Upper lobe of right lung (tissue), 1 donor: ENCODE measurements at places on chromosomes 16 and 17.

DNA sequence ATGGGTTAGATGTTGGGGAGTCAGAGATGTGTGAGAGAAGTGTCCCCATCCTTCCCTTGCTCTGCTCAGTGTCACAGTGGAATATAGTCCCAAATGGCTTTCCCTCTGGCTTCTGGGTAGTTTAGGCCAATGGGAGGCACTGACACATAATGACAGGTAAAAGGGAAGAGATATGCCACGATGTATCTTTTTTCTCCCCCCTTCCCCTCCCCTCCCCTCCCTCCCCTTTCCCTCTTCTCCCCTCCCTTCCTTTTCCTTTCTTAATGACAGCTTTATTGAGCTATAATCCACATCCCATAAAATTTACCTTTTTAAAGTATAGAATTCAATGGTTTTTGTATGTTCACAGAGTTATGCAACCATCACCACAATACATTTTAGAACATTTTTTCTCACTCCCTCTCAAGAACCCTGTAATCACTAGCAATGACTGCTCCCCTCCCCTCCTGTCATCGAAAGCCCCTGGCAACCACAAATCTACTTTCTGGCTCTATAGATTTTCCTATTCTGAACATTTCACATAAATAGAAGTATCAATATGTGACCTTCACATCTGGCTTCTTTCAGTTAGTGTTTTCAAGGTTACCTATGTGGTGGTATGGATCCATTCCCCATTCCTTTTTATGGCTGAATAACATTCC, 617 bp upstream of the CCR7 start:
- DNase-seq: no peak

- DNase-seq: peak; percentile 81
These were observed 28.6 kb upstream of the NUDT16L1 start for GRCh38 chr16:4664538-4665418.

- no peak for DNase-seq
These were observed 7.7 kb downstream of the ASIC2 start for GRCh38 chr17:33285413-33285812.

DNA sequence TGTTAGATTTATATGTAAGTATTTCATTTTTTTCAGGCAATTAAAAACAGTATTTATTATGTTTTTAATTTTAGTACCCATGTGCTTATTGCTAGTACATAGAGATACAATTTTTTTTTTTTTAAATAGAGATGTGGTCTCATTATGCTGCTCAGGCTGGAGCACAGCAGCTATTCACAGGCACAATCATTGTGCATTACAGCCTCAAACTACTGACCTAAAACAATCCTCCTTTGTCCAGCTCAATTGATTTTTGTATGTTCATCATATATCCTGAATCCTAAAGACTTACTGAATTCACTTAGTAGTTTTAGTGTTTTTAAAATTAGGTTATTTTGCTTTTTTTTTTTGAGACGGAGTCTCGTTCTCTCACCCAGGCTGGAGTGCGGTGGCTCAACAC, 26.3 kb downstream of the SPECC1 start:
- no peak for DNase-seq

- no peak for DNase-seq
These were observed 69.4 kb upstream of the NKD1 start for GRCh38 chr16:50478773-50479149.

DNA sequence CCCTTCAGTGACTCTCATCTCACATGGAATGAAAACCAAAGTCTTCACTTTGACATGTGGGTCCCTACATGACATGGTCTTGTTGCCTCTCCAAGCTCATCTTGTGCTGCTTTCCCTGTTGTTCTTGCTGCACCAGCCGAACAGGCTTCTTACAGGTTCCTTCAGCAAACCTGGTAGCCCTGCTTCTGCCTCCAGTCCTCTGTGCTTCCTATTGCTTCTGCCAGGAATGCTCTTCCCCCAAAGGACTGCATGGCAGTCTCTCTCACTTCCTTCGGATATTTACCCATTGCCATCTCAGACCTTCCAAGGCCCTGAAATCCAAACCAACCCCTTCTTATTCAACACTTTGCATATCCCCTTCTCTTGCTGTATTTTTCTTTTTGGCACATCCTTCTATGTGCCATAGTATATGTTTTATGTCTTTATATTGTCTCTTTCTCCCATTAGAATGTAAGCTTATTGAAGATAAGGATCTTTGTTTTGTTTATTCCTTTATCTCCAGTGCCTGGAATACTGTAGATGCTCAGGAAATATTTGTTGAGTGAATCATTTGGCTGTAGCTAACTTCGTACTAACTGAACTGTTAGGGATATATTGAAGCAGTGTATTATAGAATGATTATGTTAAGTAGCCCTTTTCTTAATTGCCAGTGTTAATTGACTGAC, 57.9 kb upstream of the SLC12A3 start:
- DNase-seq: no peak

DNA sequence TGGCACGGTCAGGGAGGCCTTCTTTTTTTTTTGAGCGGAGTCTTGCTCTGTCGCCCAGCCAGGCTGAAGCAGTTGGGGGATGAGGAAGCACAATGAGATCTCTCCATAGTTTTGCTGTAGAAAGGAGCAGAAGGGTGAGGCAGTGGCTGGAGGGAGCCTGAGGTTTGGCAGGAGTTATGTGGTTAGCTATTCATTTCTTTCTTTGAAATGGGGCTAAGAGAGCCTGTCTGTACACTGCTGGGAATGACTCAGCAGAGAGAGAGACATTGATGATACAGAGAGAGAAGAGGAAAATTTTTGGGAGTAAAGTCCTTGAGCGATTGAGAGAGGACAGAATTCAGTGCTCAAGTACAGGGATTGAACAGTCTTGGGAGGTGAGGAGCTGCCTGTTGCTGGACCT, 22.1 kb downstream of the NOS2 start:
- DNase-seq: no peak

GRCh38 chr16:11138769-11139325, 117.2 kb downstream of the SOCS1 start:
- no peak for DNase-seq

- no peak for DNase-seq
These were observed 696 bp upstream of the PSMC5 start for GRCh38 chr17:63826468-63827001.

DNA sequence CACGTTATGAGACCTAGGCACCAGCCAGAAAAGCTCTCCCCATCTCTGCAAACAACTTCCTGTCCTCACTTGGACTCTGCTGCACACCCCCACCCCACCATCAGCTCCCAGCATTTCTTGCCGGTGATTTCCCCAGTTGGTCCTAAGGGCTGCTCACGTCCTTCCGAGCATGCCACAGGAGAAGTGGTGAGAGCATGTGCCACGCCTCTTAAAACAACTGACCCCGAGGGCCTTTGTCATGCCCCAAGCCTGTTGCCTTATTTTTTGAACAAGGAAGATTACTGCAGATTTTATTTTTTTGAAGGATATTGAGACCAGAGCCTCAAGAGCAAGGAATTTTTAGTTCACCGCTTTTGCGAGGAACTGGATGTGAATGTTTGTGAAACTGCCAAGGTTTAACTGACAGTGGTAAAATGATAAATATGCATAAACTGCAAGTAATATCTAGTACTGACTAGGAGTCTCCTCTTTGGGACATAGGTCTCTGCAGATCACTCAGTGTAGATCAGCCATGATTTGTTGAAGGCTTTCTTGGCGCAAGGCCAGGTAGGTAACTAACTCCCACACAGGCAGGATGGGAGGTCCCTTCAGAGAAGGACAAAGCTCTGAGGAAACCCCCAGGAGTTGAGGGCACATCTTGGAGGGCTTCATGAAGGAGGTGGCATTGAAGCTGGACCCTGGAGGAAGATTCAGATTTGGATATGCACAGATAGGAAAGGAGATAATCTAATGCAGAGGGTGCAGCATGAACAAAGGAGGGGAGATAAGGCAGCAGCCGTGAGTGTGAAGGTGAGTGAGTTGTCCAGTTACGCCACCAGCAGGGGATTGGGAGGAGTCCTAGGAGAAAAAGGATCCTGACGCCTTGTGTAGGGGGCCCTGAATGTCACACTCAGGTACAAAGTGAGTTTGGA, 44.7 kb downstream of the TMEM132E start:
- DNase-seq: no peak

DNA sequence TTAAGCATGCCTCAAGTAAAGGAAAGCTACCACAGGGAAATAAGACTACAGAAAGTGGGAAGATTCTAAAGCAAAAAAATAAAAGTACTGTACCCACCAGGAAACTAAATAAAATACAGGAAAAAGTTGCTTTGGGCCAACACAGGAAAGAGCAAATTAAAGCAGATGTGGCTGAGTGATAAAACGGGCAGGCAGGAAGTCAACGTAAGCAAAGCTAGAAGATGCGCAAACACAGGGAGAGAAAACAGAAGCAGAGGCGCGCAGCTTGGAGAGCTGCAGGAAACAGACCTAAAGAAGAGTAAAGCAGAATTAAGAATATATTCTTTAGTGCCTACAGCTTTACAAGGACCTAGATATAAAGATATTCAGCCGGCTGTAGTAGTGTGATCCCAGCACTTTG, 21.7 kb downstream of the USP36 start:
- no peak for DNase-seq

- DNase-seq: no peak
These were observed 42.2 kb downstream of the CFDP1 start for GRCh38 chr16:75390926-75391653.

DNA sequence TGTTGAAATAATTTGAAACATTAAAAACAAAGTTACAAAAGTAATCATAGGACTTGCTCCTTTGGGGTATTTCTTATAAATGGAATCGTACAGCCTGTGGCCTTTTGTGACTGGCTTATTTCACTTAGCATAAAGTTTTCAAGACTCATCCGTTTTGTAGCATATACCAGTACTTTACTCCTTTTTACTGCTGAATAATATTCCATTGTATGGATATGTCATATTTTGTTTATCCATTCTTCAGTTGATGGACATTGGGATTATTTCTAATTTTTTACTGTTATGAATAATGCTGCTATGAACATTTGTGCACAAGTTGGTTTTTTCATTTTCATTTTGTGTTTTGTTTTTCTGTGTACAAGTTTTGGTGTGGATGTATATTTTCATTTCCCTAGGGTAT, 30.0 kb upstream of the RHBDL3 start:
- no peak for DNase-seq

- peak; percentile 44 for DNase-seq
These were observed 13.3 kb downstream of the CDH3 start for GRCh38 chr16:68658341-68658973.

GRCh38 chr17:47324224-47325020, 667 bp downstream of the EFCAB13 start:
- DNase-seq: peak; percentile 80

- no peak for DNase-seq
These were observed 5.2 kb downstream of the ARSG start for GRCh38 chr17:68296217-68297191.
